ENCODE measurements at places on chromosomes 12 and 14.
A peak's percentile ranks its signal among the peaks of the same experiment; 100 is the strongest.

DNA sequence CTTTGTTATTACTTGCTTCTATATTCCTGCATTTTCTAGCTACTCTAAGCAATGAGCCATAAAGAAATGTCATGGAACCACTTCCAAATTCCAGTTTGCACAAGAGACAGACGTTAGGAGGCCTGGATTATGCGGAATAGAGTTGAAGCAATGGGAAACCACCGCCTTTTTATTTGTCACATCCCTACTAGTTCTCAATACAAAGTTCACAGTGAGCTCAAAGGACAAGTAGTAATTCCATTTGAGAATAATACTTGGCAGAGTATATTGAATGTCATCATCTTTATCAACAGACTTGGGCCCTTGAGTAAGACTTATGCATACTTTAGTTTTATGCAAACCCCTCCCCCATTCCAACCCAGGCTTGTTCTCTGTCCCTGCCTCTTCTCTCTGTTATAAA, 3.7 kb upstream of the SLC15A5 start:
- DNase-seq, result no peak

GRCh38 chr12:50614167-50614759, 109.5 kb downstream of the DIP2B start:
- no peak for DNase-seq

DNA sequence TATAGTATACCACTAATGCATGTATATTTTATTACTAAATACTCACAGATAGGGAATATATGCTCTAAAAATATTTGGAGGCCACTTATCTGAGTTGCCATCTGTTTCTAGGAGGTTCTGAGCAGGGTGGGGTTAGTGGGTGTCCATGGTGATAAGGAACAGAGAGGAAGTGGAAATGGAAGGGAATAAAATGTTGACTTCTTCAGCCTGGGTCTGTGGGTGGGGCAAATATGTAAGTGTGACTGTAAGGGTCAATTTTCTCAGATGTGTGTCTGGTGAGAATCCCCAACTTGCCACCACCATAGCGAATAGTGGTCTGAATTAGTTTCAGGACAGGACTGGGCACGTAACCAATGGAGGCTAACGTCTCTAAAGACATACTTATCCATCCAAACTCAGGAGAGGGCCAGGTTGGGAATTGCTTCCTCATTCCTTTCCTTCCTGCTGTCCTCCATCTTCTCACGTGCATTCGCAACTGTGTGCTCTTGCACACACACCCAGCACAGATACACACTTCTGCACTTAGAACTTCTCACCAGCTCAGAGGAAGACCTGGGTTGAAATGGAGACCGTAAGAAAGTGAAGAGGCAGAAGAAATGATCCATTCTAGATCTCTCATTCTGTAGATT, 54.2 kb upstream of the GZMB start:
- no peak for DNase-seq

- DNase-seq, result no peak
These were observed 106.0 kb downstream of the AACS start for GRCh38 chr12:125171267-125171666.

DNA sequence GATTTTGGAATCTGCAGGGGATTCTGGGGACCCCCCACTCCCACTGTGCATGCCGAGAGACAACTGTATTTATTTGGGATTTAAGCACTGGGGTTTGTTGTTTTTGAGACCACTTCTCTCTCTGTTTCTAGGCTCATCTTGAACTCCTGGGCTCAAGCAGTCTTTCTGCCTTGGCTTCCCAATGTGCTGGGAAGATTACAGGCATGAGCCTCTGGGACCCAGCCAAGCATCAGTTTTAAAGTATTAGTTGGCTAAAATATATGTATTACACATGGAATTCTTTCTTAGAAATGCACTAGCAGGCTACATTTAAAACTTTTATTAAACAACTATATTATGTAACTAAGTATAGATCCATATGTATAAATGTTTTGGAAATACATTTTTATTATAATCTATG, 78.3 kb downstream of the AEBP2 start:
- DNase-seq, result no peak

GRCh38 chr14:100108042-100108825, 43.0 kb downstream of the EVL start:
- DNase-seq, result peak; percentile 81

DNA sequence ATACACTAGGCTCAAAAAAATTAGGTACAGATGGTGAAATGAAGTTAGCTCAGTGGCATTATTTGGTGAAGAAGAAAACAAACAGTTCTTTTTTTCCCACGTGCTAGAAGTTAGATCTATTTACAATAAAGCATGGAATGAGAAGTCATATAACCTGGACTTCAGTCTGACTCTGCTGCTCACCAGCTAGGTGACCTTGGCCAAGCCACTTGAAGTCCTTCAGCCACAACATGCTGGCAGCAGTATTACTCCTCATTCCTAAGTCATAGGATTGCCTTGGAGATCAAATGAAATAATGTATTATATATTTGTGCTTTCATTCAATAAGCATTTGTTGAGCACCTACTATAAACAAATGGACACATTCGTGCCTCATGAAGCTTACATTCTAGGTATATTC, 45.2 kb downstream of the PTHLH start:
- DNase-seq, result no peak

- no peak for DNase-seq
These were observed 30.0 kb downstream of the NOC4L start for GRCh38 chr12:132174015-132174838.

DNA sequence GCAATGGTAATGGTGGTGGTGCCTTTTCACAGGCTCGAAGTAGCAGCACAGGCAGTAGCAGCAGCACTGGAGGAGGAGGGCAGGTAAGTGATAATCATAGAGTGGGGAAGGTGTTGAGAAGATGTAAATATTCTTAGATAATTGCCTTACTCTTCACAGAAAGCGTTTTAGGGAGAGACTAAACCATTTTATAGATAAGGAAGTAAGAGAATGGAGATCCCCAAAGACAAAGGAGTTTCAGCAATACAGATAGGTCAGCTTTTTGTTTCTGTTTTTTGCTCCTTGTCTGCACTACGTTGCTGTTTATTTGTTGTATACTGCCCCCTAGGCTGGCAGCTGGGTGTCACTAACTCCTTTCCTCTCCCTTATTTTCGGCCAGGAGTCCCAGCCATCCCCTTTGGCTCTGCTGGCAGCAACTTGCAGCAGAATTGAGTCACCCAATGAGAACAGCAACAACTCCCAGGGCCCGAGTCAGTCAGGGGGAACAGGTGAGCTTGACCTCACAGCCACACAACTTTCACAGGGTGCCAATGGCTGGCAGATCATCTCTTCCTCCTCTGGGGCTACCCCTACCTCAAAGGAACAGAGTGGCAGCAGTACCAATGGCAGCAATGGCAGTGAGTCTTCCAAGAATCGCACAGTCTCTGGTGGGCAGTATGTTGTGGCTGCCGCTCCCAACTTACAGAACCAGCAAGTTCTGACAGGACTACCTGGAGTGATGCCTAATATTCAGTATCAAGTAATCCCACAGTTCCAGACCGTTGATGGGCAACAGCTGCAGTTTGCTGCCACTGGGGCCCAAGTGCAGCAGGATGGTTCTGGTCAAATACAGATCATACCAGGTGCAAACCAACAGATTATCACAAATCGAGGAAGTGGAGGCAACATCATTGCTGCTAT, 2.0 kb downstream of the SP1 start:
- DNase-seq, result no peak

- DNase-seq, result no peak
These were observed 68.6 kb upstream of the FERMT2 start for GRCh38 chr14:53019406-53019805.

- DNase-seq, result peak; percentile 11
These were observed 62.3 kb upstream of the EGLN3 start for GRCh38 chr14:34012978-34013720.

DNA sequence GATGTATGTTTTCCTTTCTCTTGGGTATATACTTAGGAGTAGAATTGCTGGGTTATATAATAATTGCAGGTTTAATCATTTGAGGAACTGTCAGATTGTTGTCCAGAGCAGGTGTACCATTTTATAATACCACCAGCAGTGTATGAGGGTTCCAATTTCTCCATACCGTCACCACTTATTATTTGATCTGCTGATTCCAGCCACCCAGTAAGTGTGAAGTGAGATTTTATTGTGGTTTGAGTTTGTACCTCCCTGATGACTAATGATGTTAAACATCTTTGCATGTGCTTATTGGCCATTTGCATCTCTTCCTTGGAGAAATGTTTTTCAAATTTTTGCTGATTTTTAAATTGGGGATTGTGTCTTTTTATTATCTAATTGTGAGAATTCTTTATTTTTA, 15.1 kb downstream of the NCKAP5L start:
- DNase-seq, result no peak

DNA sequence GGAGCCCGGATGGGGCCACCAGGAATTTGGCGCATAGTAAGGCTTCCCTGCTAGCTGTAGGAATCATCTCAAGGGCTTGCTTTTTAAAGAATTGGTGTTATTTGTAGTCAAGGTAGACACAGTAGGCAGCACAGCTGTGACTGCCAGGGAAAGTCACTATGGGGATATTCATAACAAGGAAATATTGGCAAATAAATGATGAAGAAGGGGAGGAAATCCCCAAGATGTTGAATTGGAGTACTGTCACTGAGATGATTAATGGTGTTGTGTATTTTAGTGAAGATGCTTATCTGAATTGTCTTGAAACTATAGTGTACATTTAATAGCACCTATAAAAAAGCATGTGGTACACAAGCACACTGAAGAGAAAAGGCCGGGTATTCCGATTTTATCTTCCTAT, 118.9 kb downstream of the NPAS3 start:
- DNase-seq, result no peak

DNA sequence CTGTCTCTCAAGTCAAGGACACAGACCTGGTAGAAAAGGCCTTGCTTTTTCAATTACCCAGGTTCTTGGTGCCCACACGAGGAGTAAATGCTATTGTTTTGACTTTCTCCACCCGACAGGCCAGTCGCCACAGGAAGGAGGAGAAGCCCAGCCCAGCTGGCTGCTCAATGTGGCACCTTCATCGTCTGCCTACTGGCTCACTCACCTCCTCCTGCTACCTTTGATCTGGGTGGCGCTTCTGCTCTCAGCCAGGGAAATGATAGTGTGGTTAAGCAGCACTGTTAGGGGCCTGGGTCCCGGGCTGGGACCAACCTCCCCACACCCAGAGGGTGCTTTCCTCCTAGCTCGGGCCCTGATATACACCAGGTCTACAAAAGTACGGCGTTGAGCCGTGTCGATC, 75.0 kb upstream of the FZD10 start:
- DNase-seq, result no peak

GRCh38 chr14:54804538-54805041, 98.0 kb downstream of the GCH1 start:
- no peak for DNase-seq

DNA sequence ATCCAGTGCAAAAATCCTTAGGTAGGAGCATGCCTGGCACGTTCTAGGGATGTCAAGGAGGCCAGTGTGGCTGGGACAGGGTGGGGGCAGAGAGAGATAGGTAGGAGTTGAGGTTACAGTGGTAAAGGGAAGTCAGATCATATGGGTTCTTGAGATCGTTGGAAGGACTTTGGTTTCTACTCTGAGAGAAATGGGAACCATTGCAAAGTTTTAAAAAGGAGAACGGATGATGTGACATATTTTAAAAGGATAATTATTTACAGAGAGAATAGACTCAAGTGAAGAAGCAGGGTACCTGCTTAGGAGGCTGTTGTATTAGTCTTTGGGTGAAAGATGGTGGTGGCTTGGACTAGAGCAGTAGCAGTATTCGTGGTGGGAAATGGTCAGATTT, 47.6 kb upstream of the ATP2B1 start:
- DNase-seq, result no peak

DNA sequence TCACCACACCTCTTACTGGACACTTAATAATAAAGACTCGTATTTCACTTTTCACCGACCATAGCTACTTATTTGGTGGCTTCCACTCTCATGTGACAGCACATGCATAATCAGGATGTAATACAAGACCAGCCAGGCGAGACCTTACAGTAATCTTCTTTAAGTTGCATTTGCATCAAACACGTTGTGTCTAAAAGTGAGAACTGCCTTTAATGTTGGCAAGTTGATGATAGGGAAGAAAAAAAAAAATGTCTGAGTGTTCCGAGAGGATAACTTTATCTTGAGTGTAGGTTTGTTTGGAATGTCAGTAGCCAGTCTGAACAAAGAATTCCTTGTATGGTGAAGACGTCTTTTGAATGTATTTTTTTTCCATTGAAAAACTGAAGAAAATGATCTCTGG, 440.4 kb downstream of the ADAMTS20 start:
- DNase-seq, result peak; percentile 10

DNA sequence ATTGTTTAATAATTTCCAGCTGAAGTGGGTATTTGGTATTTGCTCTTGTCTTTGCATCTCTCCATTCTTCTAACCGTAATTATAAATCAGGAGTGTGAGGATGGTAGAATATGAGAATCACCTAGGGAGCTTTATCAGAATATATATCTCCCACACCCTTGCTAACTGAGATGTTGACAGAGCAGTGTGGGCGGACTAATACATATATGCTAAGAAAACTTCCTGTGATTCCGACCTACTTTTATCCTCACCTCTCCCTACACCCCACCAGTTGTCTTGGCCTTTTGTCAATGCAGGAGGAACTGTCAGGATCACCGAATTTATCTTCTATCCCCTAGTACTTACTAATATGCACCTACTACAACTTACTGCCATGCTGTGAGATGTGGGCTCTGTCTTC, 14.7 kb upstream of the GNPNAT1 start:
- no peak for DNase-seq

DNA sequence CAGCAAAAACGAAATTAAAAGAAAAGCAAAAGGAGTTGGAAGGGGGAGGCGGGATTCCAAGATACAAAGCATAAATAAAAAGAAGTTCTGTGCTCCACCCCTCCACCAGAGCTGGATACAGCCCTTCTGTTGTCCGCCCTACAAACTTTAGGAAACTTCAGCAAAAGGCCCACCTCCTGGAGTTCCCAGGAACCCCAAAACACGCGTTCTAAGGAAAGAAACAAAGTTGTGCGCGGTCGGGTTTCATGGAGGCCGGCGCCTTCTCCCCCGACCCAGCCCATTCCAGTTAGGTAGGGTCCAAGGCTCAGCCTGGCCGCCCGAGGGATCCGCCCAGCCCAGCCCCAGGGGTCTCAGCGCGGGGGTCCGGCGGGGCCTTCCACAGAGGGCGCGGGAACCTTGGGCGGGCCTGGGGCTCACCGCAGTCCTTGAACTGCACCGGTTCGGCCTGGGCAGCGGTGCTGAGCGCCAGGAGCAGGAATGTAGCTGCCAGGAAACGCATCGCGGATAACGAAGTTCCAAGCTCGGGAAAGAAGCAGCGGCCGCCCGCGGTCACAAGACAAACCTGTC, at the start of gene NPC2:
Gene NPC2, minus strand, starts transcription at position 530 of the 567 bp plus-strand sequence. Its CDS starts 31 bp downstream, at position 499.
- DNase-seq, result no peak

DNA sequence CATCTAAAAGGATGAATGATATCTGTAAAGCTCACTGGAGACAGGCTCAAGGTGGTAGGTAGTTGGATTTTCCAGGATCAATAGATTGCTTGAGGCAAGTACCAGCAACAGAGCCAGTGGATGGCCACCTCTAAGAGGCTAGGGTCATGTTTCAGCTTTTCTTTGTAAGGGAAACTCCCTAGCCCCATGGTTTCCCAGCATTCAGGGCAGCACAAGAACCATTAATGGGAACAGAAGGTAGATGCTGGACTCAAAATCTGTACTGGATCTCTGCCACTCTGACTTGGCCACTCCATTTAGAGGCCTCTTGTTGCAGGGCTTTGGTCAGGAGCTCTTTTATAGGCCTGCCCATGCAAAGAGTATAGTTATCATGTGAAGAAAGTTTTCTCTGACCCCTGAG, 76.1 kb upstream of the DYRK2 start:
- DNase-seq, result no peak
